ENCODE measurements at places on chromosomes 2 and 18.

DNA sequence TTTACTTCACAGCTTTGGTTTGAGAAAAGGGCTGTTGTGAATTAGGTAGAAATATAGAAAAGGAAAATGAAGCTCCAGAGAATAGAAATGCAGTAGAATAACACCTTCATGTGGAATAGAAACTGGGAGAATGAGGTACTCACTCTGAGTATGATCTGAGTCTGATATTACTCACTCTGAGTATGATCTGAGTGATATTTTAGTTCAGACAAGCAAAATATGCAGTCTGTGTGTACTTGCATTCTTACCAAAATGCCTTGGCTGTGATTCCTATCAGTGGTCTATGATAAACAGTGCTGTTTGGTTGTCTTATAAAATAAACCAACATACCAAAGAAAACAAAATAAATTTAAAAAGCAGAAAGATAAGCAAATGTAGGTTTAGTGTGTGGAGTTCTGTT, 487.6 kb downstream of the THSD7B start:
- no peak for DNase-seq

- DNase-seq = no peak
These were observed 86.6 kb upstream of the THOC1 start for GRCh38 chr18:354471-354870.

GRCh38 chr2:181904022-181904632, 12.6 kb downstream of the ITPRID2 start:
- no peak for DNase-seq

DNA sequence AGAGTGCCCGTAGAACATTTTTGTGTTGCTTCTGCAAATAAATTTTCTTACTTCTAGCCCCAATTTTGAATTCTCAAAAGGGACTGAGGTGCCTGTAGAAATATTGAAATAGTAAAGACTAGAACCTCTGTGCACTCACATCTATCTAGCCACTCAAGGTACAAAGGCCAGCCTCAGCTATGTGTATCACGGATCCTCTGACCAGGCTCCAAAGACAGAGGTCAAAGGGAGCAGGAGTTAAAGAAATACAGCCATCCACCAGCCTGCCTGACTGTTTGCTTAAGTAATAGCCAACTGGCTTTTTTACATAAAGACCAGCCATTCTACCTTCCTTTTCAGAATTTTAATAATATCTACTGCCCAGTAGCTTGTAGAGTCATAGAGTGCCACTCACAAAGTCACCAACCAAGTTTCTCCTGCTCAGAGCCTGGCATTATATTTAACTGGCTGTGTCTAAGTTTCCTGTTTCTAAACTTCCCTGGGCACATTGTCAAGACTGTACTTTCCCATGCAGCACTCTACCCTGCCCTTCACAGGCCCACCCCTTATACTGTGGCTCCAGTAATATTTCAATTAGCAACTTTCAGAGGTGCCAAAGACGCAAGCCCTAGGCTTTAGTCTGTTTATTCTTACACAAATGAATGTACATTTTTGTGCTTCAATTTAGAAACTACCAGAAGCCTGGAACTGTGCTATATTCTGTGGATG, 338.3 kb upstream of the NT5C1B start:
- DNase-seq = no peak

- no peak for DNase-seq
These were observed 66.8 kb downstream of the BMPR2 start for GRCh38 chr2:202442882-202443281.

DNA sequence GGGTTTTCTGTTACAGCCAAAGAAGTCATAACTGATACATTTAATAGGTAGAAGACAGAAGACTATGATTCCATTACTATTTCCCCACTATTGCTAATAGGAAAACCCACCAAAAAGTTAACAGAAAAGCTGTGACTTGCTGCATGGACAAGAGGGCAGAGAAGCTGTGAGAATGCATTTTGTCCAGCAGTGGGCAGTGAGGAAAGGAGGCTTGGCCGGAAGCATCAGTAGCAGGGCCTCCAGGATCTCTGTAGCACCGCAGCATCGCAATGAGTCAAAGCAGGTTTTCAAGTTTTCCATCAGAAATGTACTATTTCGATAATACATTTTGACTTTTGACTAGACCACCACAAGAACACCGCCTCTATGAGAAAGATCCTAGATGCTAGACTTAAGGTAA, 24.9 kb downstream of the MYO5B start:
- no peak for DNase-seq

DNA sequence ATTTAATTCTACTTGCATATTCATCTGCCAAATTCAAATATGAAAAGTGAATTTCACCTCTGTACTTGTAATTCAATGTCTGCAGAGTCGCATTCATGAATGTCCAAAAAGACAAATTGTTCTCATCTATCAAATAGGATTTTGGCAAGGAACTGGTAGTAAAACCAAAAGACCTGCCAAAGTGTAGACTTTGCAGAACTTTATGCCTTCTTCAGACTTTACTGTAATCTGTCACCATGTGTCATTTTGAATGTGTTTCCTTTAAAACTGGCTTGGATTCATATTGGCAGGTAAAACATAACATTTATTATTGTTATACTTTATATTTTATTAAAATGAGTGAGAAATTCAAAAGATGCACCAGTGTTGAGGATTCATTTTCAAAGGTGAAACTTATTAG, 701.9 kb upstream of the LINC00305 start:
- no peak for DNase-seq

DNA sequence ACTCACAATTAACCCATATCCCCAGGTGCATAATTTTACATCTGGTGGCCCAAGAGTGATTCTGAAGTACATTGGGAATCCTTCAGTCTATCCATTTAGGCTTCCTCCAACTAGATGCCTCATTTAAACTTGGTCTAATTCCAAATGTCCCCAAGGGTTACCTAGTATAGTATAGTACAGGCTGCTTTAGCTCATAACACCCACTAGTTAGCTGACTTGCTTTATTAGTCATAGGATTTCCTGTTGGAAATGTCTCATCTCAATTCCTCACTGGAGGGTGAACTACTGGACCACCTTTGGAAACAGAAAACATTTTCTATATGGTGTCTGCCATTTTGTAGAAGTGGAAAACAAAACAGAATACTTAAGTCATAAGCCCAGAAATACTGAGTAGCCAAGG, 202.5 kb upstream of the SESTD1 start:
- DNase-seq = no peak

DNA sequence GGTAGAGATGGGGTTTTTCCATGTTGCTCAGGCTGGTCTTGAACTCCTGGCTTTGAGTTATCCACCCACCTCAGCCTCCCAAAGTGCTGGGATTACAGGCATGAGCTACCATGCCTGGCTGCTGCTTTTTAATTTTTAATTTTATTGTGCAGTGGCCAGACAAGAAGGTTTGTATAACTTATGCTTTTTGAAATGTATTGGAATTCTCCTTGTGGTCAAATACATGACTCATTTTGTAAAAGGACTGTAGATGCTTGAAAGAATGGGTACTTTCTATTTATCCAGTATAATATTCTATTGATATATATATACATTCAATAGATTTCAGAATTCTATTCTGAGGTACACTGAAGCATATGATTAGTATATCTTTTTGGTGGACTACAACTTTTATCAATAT, 82.6 kb upstream of the ST3GAL5 start:
- no peak for DNase-seq

DNA sequence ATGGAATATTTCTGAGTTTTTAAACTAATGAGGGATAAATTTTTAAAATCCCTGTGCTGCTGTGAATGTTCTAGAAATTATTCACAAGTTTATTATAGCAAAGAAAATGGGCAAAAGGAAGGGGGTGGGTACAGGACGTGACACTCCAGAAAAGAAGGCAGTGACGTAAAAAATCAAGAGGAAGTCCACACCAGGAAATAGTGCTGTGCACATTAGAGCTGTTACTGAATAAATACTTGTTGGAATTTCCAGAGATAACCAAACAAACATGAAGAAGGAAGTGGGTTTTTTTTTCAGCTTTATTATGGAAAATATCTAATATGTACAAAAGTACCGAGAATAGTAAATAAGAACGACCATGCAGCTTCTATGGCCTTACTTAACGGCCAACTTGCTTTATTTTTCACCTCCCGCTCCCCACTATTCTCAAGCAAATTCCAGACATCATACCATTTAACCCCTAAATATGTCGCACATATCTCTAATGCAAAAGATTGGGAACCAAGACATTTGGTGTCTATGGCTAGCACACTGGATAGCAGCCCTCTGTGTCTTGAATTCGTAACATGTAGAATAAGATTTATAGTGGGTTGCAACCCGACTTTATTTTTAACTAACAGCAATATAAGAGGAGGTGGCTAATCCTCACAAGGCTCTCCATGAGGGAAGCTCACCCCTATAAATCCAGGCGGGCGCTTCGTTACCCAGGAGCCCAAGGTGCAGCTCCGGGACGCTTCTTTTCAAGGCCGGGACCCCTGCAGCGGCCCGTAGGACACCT, 580 bp upstream of the NDUFV2 start:
- DNase-seq = no peak

GRCh38 chr2:88087073-88087472, 19.4 kb downstream of the SMYD1 start:
- DNase-seq = no peak

- DNase-seq = no peak
These were observed 147.8 kb upstream of the FHL2 start for GRCh38 chr2:105546628-105546974.

GRCh38 chr2:67096886-67097285, 300.2 kb upstream of the ETAA1 start:
- no peak for DNase-seq

GRCh38 chr2:41414486-41415230, 633.2 kb upstream of the PKDCC start:
- no peak for DNase-seq

DNA sequence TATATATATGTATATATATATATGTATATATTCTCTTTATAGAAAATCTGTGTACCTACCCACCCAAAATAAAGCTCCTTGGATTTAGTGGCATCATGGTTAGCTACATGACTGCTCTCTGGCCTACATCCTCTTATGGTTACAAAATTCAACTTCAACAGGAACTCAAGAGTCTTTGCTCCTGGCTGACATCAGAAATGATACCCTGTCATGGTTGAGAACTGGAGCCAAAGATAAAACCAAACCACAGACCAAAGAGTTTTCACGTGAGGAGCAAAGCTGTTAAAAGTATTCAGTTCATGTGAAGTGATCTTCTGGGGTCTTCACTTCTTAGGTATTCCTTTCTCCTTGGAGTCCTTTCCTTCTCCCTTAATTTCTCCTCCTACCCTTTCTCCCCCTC, 476.3 kb downstream of the SOX11 start:
- no peak for DNase-seq

DNA sequence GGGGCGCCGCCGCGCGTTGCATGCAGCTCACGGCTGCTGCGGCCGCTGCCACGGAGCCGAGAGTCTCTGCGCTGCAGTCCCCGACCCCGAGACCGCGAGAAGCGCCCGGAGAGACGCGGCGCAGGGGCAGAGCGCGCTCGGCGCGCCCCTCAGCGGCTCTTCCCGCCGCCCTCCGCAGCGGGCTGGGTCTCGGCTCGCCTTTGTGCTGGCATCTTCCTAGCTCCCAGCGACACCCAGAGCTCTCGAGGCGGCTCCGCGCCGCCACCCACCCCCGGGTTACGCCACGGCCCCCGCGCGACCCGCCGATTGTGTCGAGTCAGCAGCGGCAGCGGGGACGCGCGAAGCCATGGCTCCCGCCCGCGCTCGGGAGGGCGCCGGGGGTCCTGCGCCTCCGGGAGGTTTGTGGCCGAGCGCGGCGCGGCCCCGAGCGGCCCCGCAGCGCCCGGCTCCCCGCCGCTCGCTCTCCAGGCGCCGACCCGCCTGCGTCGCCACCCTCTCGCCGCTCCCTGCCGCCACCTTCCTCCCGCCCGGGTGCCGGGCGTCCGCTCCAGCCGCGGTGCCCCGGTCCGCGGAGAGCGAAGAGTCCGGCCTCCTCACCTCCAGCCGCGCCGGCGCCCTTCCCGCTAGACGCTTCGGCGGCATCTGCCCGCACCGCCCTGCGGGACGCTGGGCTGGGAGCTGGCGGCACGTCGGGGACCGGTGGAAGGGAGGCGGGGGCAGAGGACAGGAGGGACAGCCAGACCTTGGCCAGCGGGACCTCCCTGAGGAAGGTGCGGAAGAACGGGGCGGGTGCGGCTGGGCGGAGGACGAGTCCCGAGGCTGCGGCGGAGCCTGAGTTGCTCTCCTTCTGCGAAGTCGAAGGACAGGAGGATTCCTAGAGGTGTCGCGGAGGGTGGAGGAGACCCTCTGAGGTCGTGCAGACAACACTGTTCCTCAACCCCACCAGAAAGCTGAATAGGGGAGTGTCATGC, 46.3 kb upstream of the CCDC150 start:
- peak; percentile 16 for DNase-seq

DNA sequence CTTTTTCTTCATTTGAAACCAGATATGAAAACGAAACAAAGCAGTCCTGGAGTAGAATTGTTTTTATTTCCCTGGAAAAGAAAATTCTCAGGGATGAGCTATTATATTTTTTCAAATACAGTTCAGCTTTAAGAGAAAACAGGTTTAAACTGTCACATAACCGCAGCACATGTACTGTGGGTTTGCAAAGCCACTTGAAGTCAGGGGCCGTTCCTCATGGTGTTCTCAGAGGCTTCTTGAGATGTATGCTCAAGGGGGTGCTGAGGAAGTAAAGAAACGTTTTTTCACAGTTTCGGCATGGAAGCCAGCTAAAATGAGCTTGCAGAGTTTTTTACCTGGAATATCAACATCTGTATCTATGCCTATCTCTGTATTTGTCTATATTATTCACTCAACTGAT, 225.3 kb downstream of the MC4R start:
- no peak for DNase-seq

GRCh38 chr2:74777161-74777900, 56.6 kb upstream of the HK2 start:
- DNase-seq = no peak

GRCh38 chr2:231541645-231542044, 11.4 kb upstream of the NMUR1 start:
- peak; percentile 23 for DNase-seq

DNA sequence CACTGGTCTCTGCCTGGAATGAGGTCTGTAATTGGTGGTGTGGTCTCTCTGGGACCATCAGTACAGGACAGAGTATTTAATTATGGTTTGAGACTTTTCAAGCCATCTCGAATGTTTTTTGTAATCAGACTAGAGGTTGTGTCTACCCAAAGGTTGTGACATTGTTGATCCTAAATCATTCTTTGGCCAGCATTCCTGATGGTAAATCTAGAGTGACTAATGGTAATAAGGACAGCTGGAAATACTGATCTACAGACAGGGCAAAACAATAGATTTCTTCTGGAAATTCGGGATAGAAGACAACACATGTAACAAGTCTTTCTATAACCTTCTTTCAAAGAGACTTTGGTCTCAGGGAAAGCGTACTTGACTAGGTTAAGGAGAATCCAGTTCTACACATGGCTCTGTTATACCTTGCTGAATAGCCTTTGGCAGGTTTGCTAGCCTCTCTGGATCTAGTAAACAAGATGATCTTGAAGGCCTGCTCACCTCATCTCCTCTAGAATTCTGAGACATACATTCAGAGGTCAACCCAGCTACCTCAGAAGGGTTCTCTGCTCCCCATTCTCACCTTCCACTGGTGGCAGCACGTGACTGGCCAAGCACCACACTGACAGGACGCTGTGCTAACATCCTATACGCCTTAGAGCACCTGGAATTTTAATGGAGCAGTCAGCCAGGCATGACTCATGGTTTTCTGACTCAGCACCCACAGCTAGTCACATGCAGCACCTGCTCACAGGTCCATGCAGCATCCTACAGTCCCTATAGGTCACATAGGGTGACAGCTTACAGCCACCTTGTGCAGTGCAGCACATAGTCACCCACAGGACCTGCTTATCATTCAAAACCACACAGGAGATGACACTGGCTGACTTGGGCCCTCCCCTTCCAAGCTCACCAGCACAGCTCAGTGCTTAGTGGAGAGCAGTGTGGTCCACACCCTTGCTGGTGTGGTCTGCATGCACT, 12.2 kb downstream of the PLB1 start:
- peak; percentile 60 for DNase-seq

- no peak for DNase-seq
These were observed 198.5 kb downstream of the FHOD3 start for GRCh38 chr18:36496022-36496421.
